NCI-H82 (cell line): ENCODE measurements at places on chromosomes 5 and 9.

- DNase-seq = peak; percentile 4
Observed at GRCh38 chr5:87526131-87526530, 113.4 kb upstream of the CCNH start.

GRCh38 chr9:119278171-119278570 lies 91.1 kb downstream of the BRINP1 start:
- no peak for DNase-seq

GRCh38 chr5:84564321-84565075 lies 179.8 kb upstream of the EDIL3 start:
- DNase-seq = no peak

DNA sequence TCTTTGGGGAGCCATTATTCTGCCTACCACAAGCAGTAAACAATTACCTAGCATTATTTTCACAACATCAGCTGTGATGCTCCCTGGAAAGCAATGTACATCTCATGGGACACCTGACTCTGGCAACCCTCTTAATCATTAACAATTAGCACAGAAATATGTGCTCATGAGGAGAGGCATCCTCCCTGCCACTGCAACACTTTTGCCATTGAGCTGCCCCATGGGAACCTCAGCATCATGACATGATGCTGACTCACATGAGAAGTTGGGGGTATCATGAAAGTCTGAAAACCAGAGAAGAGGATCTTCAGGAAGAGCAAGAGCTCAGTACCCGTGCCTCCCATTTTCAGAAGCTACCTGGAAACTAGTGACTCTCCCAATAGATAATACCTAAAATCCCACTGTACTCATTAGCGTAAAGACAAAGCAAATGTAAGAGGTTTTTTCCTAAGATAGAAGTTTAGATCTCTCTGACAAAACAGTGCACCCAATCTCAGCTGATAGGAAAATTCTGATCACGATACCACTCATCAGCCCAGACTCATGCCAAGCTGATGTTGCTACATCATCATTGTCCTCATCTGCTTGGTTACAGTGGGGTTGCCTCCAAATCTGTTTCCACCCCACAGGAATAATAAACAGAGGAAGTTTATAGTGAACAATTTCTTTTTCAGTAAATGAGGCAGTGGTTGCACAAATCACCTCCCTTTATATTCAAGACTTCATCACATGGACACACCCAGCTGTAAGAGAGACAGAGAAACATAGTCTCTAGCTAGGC lies 244.5 kb downstream of the NR2F1-AS1 start:
- DNase-seq = no peak

- no peak for DNase-seq
Observed at GRCh38 chr9:79759460-79759859, 187.7 kb downstream of the TLE4 start.

DNA sequence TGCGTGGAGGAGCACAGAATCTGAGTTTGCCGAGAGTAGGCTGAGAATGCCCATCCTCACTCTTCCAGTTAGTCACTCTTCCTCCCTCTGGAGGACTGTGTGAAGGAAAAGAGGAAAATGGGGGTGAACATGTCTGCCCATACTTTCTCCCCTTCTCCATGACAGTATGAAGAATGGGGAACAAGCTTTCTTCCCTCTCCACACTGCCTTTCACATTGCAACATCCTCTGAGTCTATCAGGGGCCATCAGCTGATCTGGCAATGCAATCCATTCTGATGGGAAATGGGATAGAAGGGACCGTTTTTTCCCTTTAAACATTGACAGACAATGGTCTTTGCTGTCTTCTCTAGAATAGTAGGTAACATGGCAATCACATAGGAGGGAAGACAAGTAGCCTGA lies 56.8 kb downstream of the UGCG start:
- DNase-seq = no peak

DNA sequence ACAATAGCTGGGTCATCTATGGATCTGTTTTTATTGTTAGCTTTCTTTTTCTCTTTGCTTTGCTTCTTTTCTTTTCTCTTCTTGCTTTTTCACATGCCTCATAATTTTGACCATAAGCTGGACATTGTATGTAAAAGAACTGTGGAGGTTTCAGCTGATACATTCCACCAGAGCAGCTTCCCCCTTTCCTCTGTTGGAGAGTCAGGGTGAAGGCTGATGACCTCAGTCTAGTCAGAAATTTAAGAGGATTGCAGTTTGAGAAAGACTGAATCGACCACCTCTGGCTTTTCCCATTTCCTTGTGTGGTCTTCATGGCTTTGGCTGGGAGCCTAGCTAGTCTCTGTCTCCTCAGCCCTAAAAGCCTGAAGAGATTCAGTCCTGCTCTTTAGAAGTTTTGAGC lies 42.0 kb downstream of the KCNIP1 start:
- no peak for DNase-seq

- DNase-seq = no peak
Observed at GRCh38 chr9:114008667-114009410, 69.3 kb downstream of the AMBP start.

GRCh38 chr5:43396762-43397304 lies 15.4 kb downstream of the CCL28 start:
- DNase-seq = no peak

- no peak for DNase-seq
Observed at GRCh38 chr5:135710045-135710675, 124.3 kb upstream of the SLC25A48 start.

DNA sequence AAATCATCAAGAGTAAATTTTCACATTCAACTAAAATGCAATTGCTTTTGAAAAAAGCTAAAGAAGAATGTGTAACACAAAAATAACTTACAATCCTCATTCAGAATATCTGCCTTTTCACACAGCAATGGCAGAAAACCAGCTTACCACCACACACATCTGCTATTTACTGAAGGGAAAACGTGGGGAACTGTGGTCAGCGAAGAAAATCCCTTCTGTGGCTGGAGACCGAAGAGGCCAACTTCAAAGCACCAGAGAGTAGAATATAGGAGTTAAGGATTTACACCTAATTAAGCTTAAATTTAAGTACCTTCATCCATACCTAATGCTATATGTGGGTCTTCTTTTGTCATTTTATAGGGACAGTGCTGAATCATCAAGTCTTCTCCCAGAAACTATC lies 339.6 kb downstream of the DEPDC1B start:
- no peak for DNase-seq

DNA sequence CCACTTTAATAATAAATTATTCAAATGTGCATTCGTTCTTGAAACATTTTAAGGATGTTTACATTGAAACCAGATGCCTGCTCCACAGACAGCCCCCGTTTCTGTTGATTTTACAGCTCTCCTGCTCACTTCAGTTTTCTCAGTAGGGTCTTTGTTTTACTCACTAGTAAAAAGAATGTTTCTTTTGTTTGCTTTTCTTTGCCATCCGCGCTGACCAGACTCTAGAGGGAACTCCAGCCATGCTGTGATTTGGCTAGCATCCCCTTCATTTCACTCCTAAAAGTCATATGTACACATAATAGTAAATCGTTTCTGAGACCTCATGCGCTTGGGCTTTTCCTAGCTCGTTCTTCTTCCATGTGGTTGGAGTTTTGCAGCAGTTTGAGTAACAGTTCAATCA lies 28.7 kb upstream of the PALM2AKAP2 start:
- no peak for DNase-seq

- no peak for DNase-seq
Observed at GRCh38 chr5:77869116-77869798, 93.1 kb upstream of the TBCA start.

GRCh38 chr5:40291338-40291737 lies 388.4 kb upstream of the PTGER4 start:
- no peak for DNase-seq

DNA sequence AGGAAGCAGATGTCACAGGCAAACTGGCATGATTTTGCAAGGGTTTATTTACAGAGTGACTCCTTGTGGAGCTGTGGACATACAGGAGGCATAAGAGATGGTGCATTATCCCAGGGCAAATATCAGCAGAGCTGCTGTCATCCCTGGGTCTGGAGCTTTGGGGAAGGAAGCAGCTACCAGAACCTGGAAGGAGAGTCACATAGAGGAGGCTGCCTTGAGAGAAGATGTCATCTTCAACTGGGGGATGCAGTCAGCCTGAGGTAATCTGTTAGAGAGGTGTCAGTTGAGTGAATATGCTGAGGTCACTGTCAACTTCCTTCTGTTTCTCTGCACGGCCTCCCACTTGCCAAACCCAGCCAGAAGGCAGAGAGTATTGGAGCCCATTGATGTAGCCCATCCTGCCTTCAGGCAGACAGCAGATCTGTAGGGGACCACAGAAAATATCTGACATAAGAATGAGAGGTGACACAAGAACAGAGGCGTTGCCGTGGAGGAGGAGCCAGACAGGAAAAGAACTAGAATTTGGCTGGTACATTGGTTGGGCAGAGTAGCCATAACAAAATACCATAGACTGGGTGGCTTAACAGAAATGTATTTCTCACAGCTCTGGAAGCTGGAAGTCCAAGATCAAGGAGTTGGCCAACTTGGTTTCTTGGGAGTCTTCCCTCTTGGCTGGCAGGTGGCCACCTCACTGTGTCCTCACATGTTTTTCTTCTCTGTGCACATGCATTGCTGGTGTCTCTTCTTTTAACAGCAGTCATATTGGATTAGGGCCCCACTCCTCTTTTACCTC lies 102.8 kb downstream of the SNX18 start:
- DNase-seq = peak; percentile 30

GRCh38 chr5:67093279-67093678 lies 103.3 kb downstream of the CD180 start:
- DNase-seq = no peak

- DNase-seq = no peak
Observed at GRCh38 chr5:170166101-170166500, 60.4 kb downstream of the FOXI1 start.

DNA sequence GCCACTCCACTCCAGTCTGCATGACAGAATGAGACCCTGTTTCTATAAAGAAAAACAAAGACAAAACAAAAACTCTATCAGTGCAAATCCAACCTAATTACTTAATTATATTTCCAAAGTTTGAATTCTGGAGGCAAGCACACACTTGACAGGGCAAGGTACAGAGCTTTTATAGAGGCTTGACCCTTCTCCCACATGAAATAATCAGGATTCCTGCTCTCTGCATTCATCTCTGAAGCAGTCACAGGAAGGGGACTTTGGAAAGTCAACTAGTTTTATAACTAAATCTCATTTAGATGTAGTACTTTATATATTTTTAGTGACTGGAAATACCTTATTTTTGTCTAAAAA lies 91.9 kb upstream of the CHD1 start:
- no peak for DNase-seq

GRCh38 chr5:88875341-88876234 lies 7.4 kb downstream of the MEF2C start:
- no peak for DNase-seq

- DNase-seq = peak; percentile 30
Observed at GRCh38 chr5:91591076-91591475, 208.0 kb upstream of the ARRDC3 start.

DNA sequence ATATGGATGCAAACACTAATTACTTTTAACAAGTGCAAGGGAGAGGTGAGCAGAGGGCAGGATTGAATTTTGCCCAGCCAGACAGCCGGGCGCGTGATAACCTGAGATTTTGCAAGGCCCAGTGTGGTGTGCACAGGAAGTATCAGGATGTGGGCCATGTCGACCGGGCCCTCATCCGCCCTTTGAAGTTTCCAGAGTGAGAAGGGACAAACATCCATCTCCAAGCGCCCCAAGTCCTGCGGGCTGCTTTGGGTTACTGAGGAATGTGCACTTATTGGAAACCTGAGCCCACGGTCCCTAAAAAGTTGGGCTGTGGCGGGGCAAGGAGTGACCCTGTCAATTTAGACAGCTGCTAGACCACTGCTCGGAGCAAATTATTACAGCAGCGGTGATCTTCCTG lies 272.2 kb upstream of the IRX2 start:
- DNase-seq = no peak

GRCh38 chr5:66326276-66326675 lies 182.2 kb downstream of the SREK1 start:
- DNase-seq = no peak

DNA sequence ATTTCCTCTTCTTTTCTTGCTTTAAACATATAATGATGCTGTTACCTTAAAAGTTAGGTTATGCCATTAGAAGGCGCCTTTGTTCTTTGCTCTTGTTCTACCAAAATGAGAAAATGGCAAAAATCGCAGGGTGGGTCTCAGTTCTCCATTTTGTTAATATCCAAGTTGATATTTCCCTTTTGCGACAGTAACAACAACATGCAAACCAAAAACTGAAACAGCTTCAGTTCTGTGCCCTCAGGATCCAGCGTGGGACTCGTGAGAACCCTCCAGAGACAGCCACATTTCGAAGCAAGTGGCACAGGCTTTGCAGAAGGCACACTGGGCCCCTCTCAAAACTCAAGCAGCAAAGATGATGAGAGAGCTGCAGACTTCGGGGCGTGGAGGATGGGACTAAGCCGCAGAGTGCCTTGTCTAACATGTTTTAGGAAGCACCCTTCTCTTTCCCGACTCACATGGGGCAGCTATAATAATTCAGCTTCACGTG lies 33.0 kb upstream of the LCP2 start:
- no peak for DNase-seq

- DNase-seq = no peak
Observed at GRCh38 chr5:175464942-175465233, 13.5 kb upstream of the SFXN1 start.

DNA sequence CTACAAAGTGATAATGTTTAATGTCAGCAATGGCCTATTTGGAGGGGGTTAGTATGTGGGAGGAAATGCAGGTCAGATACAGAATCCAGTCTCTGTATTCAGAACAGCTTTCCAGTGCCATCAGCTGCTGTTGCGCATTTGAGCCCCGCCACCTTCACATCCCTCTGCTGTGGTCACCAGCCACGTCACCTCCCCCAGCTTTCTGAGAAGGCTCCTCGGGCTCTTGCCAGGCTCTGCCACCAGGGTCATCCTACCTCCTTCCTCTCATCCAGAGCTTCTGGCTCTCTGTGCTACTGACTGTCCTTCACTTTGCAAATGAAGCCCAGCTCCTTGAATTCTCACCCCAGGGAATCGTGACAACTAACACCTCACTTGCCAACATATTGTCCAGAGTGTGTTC lies 138.8 kb downstream of the PIK3R1 start:
- DNase-seq = no peak

DNA sequence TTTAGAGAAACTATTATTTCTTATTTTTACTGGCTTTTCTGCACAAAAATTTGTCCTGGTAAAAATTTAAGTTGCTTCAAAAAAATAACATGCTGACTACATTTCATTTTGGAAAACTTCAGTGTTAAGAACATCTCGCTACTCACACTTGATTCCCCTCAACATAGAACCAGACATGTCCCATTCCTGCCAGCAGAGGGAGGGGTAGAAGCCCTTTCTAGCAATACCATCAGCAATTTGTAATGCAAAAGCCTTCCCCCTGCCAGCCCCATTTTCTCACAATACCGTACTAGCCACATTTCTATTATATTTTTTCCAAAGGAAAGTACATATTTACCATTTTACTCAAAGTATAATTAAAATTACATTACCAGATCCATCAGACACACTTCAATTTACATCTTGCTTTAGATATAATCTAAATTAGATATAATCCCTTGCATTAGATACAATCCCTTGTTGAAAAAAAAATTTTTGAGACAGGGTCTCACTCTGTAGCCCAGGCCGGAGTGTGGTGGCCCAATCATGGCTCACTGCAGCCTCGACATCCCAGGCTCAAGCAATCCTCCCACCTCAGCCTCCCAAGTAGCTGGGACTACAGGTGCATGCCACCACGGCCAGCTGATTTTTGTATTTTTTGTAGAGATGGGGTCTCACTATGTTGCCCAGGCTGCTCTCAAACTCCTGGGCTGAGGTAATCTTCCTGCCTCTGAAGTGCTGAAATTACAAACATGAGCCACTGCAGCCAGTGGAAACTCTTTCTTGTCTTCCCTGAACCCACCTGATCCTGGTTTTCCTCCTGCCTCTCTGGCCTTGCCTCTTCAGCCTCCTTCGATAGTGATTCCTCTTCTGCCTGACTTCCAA lies 39.6 kb upstream of the IDNK start:
- DNase-seq = peak; percentile 68

GRCh38 chr5:3309538-3309937 lies 286.1 kb upstream of the IRX1 start:
- no peak for DNase-seq
